ENCODE measurements at places on chromosomes 11 and 22.

DNA sequence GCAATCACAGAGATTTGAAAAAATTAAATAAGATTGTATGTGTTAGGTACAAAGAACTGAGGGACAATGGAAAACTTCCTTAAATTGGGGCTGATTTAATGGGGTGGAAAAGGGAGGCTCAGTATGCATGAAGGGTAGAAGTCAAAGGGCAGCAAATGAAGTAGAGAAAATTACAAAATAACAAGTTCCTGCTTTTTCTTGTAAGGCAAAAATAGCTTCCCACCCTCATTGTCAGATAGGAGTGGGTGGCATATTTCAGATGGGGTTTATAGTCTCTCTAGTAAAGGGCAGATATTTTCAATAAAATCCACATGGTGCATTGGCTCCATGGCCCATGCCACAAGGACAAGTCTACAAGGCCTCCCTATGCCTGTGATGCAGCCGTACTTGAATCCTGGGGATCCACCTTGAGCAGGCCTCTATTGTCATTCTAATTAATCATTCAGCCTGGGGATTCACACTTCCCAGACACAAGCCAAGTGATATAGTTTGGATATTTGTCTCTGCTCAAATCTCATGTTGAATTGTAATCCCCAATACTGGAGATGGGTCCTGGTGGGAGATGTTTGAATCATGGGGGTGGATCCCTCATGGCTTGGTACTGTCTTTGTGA is 36.7 kb upstream of the SESN3 start:
- no peak for DNase-seq

- DNase-seq = no peak
Observed at GRCh38 chr11:17394743-17395390, 6.4 kb upstream of the KCNJ11 start.

DNA sequence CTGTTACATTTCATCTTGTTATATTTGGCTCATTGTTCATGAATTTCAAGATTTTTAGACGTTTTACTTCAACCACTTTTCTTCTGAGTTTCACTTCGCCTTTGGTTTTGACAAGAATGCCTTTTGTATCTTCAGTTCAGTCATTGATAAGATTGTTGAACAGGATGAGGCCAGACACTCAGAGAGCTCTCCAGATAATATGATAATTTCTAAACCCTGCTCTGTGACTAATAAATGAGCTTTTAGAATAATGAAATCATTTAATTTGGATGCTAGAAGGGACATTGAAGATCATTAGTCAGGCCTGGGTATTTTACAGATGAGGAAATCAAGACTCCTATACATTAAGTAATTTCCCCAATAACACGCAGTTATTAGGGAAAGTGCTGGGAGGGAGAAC is 37.2 kb upstream of the GRAMD1B start:
- no peak for DNase-seq

DNA sequence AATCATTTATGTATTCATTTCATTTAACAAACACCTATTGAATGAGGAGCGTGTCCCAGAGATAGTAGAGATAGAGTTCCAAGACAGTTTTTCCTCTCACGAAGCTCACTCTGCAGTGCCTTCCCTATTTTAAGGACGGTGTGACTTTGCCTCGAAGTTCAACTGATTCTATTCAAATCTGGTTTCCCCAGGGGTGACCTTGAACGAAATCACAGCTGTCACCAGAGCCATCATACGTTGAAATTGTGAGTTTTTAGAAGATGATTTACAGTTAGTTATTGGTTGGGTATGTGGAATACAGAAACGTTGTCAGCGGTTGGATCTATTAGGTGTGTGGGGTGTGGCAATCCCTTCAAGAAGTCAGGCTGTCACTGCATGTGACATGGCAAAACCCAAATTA is 33.9 kb upstream of the SESN3 start:
- no peak for DNase-seq

- no peak for DNase-seq
Observed at GRCh38 chr11:73789279-73789670, 1.6 kb downstream of the MRPL48 start.

GRCh38 chr11:133467686-133468085 is 64.6 kb downstream of the OPCML start:
- DNase-seq = no peak

GRCh38 chr22:38187413-38188212 is 6.0 kb upstream of the PLA2G6 start:
- no peak for DNase-seq

DNA sequence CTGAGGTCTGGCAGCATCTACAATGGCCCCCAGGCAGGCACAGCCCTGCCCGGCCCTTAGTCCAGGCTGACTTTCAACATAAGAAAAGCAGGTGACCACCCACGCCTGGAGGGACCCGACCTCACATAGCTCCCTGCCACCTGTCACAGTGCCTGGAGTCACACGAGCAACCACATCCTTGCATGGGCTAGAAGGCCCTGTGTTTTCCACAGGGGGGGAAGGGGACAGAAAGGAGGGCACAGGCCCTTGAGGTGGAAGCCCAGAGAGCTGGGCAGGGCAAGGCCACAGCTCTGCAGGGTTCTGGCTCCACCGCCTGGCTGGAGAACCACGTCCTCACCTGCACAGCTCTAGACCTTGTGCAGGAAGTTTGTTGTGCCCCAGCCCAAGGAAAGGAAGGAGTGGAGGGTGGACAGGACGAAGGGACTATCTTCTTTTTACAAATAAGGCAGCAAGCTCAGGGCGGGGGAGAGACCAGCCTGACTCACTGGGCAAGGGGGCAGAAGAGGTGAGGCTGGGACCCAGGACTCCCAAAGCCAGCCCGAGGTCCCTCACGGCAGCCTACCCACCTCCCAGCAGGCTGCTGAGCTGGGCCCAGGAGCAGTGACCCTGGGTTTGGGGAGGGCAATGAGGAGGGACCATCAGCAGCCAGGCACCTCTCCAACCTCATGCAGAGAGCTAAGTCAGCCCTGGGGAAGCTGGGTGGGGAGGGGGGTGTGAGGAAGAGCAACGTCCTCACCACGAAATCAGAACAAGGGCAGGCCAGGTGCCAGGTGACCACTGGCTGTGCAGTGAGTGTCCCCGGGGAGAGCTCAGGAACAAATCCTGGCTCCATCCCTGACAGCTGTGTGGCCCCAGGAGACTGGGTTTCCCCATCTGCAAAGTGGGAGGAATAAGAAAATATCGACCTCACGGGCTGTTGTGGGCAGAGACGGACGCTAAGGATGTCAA is 4.3 kb downstream of the C1QTNF6 start:
- no peak for DNase-seq

- no peak for DNase-seq
Observed at GRCh38 chr22:42436404-42436803, 4.2 kb upstream of the NFAM1 start.

GRCh38 chr22:45510376-45511232 is 7.9 kb downstream of the FBLN1 start:
- no peak for DNase-seq

- no peak for DNase-seq
Observed at GRCh38 chr11:20021771-20022362, 138.4 kb downstream of the DBX1 start.

GRCh38 chr11:133719532-133720235 is 125.6 kb downstream of the SPATA19 start:
- no peak for DNase-seq

DNA sequence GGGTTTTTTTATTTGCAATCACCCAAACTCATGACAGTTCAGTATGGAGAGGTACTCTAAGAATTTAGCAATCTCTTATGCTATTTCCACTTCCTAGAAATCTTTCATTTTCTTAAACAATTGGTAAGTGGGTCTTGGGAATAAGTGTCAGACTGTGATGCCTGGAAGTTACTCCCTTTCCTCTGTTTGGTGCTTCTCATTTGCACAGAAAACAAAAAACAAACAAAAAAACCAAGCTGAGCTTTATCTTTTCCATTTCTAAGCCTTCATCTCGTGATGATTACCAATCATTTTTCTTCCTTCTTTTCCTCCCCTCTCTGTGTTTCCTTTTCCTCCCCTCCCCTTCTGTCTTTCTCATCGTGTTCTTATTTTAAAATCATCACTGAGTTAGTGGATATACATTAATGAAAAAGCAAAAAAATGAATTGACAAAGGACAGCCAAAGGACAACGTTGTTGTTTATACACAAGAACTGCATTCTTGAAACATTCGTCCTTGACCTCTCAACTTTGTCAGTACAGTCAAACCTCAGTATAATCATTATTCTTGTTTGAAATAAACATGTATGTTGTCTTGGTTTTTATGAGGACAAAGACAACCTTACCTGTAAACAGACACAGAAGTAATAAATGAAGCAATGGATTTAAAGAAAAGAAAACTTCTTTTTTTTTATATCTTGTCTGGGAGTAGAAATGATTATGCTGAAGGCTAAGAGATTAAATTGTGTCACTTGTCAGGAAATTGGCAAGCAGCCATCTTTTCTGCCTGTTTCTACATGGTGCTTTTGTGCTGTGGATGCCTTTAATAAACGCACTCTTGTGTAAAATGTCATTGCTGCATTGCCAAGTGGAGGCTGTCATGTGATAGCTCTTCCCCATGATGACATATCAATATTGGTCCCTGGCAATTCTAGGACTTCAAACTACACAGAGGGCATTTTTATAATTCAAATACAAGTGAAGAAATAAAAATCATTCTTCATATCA is 803.2 kb upstream of the CCDC90B start:
- DNase-seq = no peak

DNA sequence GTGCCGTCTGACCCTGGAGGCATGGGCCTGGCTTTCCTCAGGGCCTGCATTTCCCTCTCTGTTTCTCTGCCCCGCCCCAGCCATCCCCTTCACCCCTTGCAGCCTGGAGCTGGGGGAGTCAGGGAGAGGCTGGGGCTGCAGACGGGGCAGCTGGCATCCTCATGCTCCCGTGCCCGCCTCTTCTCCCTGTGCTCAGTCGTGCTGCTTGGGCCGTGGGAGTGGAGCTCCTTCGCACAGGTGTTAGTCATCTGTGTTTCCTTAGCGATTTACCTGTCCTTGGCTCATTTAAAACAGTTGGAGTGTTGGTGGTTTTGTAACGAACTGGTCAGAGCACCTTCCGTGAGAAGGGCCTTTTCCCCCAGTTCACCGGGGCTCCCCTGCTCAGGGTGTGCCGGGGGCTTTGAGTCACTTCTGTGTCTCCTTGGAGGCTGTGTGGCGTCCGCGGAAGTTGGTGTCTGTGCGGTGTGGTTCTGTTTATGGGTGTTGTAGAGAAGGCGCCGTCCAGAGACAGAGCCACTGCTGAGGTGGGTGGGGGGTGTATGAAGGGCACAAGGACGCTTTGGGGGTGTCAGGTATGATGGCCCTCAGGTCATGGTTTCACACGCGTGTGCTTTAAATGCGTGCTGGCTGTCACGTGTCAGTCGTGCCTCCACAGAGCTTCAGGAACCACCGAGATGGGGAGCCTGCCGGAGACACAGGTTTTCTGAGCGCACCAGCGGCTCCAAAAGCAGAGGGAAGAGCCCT is 19.5 kb downstream of the BRSK2 start:
- DNase-seq = no peak

DNA sequence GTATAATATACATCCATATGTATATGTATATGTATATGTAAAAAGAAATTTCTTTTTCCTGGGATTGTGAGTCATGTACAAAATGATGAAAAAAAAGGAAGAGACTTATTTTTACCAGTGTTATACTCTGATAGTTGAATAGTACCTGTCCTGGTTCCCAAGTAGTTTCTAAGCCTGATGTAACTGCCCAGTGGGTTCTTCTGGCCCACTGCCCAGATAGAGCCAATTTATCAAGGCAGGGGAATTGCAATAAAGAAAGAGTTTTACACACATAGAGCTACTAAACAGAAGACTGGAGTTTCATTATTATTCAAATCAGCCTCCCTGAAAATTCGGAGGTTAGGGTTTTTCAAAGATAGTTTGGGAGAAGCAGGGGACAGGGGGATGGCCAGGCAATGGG is 29.1 kb upstream of the NARS2 start:
- DNase-seq = no peak

DNA sequence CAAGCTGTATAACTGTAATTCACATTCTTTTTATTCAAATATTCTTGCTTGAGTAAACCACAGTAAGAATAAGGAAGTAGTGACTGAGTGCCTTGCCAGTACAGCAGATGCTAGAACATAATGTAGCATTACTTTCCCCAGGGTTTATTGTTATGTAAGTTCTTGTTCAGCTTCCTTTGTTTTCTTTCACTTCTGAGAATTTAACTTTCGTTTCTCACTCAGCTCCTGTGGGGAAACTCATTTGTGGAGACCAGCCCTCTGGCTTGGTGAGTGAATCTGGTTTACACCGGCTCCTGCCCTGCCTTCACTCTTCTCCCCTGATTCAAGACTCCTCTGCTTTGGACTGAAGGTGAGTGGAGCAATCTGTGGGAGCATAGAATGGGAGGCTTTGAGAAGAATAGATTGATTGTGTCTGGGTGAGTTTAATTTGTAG is at the start of gene TRIM22:
TSS of gene TRIM22 (plus strand) at position 240 of the 433 bp plus-strand sequence. CDS start 6,443 bp downstream, outside the sequence.
- no peak for DNase-seq

DNA sequence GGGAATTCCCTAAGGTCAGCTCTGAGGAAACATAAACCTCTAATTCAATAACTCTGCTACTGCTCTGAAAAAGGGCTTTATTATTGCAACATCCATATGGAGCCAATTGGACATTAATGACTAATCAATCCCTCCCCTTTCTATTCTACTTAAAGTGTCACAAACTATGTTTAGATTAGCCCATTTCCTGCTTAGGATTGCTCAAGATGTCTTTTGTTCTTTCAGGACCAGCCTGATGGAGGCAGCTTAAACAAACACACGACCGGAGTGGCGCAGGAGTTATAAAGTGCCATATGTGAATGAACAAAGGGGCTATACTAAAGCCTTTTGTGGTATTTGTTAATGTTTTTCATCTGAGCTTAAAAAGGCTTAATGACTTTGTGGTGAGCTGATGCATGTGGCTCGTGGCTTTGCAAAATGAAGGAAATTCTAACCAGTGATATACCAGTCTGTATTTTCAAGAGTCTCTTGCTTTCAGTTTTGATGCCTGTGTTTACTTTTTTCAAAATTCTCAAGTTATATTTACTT is 354.4 kb downstream of the SOX6 start:
- no peak for DNase-seq

DNA sequence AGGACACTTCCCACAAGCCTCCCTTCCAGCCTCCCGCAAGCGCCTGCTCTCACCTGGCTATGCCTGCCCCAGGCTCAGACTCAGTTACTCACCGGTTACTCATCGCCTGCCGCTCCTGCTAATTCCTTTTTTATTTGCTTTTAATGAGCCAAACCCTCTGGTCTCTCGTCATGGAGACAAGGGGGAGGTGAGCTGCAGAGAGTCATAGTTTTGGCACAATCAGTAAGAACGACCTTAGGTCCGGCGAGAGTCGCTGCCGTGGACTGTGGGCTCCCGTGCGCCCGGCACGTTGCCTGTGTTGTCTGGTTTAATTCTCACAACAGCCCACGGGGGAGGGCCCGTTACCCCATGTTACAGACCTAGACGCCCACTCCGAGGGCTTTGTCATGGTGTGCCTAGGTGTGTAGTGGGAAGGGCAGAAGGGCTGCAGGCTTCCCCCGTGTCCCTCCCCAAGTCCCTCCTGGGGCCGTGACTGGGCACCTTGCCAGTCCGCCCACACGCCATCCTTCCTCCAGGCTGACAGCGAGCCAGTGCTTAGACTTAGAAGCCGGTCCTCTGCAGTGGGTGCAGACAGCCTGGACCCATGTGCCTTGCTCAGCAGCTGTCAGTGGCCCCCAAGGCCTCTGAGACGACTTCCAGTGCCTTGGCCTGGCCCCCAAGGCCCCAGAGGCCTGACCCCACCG is 42.2 kb downstream of the WNT7B start:
- DNase-seq = no peak

GRCh38 chr22:17896586-17896985 is 122.3 kb upstream of the BID start:
- no peak for DNase-seq
